Endodermal cell (in vitro differentiated cells): ENCODE measurements at places on chromosomes 11 and 22. TPM values are rescaled to one million over a fixed set of nuclear protein-coding genes. Genes with fewer than 3 reads are reported as not detected.
A peak's percentile ranks its signal among the peaks of the same experiment; 100 is the strongest.

The TPBGL gene
- 0.13 and 0.14 TPM in 2 replicates for total RNA-seq

The CRYBB3 gene
- total RNA-seq = 0.48 TPM in 1 of 3 replicates, not detected in the others

DNA sequence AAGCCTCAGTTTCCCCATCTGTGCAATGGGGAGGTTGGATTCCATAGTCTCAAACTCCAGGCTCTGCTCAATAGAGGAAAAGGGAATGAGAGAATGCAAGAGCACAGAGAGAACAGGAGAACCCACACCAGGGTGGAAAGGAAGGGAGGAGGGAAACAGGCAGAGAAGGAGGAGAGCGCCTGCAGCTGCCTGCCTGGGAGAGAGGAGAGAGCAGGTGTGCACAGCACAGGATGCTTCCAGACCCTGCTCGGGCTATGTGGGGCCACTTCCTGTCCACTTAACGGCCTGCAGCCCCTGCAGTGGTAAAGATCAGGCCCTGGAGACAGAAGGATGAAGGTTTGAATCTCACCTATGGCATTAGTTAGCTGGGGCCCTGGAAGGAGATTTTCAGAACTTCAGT, 12.3 kb downstream of the LRRC32 start:
- DNase-seq = peak; percentile 34

The FBLN1 gene
- total RNA-seq = 271 to 305 TPM (median 304 TPM) in 3 replicates

DNA sequence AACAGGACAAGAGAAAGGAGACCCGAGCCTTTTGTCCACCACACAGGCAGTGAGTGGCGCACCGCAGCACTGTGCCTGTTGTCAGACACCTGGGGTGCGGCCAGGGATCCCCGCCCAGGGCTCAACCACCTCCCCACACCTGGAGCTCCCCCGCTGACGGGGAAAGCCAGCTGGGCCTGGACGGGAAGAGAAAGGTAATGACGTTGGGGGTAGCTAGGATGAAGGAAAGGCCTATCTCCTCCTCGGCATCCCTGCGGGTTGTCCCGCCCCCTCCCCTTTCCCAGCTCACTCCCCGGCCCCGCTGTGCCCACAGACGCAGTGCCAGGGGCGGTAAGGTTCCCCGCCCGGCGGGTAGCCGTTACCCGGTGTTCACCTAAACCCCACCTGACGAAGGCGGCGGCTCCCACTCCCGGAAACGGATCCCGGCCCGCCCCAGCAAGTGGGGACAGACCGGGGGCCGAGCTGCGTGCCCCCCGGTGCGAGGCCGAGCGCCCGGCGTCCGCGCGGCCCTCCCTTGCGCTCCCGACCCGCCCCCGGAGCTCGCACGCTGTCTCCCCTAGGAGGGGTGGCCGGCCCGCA, 495 bp downstream of the HYOU1 start:
- DNase-seq = peak; percentile 84

- DNase-seq = no peak
Observed at GRCh38 chr11:116893906-116894305, 56.5 kb upstream of the APOA1 start.

The PDE2A gene
- 8.7 and 13.3 TPM in 2 replicates for total RNA-seq

- no peak for DNase-seq
Observed at GRCh38 chr11:117172724-117173421, 5.7 kb upstream of the SIDT2 start.

The OR4D5 gene
- total RNA-seq = not detected in 3 replicates

DNA sequence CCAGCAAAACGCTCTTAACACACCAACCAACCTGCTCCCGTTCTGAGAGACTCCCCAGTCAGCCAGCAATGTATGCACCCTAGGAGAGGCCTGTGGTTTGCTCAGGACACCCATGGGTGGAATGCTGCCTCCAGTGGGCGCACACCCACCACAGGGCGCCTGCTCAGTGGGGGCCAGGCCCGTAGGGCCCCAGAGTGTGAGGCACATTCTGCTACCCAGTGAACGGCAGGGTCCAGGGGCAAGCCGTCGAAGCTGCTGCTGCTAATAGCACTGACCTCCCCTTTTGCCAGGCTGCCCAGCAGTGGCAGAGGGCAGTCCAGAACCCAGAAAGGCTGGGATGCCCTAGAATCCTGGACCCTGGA, 12.8 kb downstream of the B3GAT1 start:
- no peak for DNase-seq

DNA sequence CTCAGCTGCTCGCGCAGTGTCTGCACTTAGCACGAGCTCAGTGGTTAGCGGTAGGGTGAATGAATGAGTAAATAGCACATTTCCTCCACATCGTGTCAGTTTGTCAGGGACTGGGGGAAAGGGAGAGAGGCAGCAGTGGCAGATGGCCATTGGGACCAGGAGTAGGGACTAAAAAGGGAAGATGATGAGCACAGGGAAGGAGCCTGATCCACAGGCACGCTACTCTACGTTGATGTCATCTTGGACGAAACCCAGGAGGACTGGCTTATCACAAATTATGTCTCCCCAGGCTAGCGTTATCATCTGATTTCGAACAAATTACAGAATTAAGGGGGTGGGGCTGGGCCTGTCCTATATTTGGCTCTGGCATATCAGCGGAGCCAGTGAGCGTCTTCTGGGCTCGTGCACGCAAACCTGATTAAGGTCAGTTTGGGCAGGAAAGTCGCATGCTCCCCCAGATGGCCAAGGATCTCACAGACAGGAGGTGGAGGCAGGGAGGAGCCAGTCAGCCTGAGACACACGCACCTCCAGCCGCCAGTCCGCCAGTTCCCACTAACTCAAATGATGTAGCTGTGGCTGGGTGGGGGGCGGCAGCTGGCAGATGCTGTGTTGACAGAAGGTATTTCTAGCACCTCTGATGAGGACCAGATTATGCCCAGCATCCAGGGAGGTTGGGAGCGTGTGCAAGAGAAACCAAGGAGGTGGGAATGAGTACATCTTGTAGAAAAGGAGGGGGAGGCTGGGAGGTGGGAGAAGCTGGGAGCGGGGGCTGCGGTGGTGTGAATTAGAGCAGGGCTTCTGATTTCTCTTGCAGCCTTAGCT, 97.4 kb upstream of the PRDM11 start:
- DNase-seq = no peak

DNA sequence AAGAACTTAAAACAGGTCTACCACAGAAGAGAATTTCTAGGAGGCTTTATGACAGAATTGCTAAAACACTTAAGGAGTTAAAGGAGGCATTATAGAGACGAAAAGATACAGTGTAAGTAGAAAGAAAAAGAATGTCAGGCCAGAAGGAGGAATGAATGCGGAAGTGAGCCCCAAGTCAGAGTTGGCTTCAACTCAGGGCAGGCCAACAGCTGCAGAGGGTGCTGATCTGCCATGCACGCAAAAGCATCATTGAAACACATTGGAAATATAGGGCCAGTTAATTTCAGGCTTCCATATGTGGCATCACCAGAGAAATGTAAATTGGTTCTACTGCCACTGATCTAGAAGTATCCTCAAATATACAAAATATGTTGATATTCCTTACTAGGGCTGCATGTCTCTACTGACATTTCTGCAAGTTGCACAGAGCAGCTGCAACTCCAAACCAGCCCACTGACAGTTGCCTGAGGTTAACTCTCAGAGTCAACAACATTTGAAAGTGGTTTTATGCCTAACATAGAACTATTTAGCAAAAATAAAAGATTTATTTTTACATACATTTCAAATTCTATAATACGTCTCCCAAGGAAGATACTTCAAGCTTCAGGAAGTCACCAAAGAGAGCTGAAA, 324.1 kb downstream of the C11orf87 start:
- DNase-seq = no peak

GRCh38 chr11:61829806-61830205, 1.7 kb downstream of the FADS2 start:
- no peak for DNase-seq

- DNase-seq = no peak
Observed at GRCh38 chr11:3001496-3001895, 9.4 kb upstream of the NAP1L4 start.

DNA sequence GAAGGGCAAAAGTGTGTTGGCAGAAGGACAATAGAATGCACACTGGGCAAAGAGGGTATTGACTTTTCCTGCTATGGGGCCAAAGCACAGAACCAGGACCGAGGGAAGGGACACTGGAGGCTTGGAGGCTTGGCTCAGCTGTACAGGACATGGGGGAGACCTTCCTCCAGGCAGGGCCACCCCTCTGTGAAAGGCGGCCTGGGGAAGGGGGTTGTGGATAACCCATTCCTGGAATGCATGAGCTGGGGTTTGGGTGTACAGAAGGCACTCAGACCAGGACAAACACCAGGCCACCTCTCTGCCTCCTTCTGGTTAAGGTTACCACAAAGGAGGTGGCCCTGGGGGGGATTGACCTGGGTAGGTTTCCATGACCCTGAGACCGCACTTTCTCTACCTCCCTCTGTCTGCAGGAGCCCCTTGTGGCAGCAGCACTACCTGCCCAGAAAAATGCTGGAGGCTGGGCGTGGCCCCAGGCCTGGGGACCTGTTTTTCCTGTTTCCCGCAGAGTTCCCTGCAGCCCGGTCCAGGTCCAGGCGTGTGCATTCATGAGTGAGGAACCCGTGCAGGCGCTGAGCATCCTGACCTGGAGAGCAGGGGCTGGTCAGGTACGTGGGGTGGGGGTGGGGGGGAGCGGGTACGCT, 9.6 kb downstream of the P2RY2 start:
- peak; percentile 93 for DNase-seq

DNA sequence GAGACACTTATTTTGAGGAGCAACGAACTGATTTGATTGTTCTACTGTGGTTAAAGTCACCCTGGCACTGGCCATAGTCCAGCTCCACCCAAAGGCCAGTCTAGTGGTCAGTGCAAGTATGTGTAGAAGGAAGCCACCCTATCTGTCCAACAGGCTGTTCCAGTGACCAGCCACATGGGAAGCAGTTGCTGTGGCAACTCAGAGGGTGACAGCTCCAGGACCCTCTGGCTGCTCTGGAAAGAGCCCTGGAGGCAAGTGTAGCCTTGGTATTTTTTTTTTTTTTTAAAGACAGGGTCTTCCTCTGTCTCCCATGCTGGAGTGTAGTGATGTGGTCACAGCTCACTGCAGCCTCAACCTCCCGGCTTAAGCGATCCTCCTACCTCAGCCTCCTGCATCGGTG, 27.8 kb downstream of the LMO1 start:
- no peak for DNase-seq

The RIMBP3C gene
- total RNA-seq = 0.53 and 0.56 TPM in 2 replicates

- DNase-seq = no peak
Observed at GRCh38 chr11:8948886-8949285, 6.1 kb upstream of the ASCL3 start.

The C22orf31 gene
- total RNA-seq = not detected in 3 replicates

GRCh38 chr11:108775324-108775723, 110.5 kb downstream of the DDX10 start:
- DNase-seq = no peak

The RPS6KA4 gene
- 14.1 and 14.5 TPM in 2 replicates for total RNA-seq

The CDC42EP2 gene
- total RNA-seq = 0.80 to 5.9 TPM (median 3.3 TPM) in 3 replicates

DNA sequence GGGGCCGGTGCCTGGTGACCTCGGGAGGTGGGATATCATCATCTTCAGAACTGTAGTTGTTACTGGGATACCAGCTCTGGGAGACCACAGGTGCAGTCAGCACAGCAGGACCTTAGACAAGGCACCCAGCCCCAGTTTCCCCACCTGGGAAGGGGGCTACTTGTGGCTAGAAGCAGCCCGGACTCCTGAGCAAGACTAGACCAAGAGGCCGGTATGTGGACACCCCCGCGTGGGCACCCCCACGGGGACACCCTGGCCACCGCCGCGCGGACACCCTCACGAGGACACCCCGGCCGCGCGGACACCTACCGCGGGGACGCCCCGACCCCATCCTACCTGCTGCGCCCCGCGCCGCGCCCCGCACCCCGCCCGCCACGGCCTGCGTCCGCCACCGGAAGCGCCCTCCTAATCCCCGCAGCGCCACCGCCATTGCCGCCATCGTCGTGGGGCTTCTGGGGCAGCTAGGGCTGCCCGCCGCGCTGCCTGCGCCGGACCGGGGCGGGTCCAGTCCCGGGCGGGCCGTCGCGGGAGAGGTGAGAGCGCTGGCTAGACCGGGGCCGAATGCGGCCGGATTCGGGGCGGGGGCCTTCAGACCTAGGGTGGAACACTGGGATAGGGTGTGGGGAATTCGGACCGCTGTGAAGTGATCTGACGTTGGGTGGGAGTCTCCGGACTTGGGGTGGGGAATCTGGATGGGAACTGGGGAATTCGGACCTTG, at the start of the genes COMT and TXNRD2:
Gene COMT (plus strand): TSS at position 408 of the 718 bp plus-strand sequence. CDS start 20,755 bp downstream, outside the sequence.
Gene TXNRD2 (minus strand): TSS at position 454 of the 718 bp plus-strand sequence. CDS start 15 bp downstream, at position 439.
- DNase-seq = no peak

The CDC45 gene
- total RNA-seq = 23.5 and 30.3 TPM in 2 replicates

The UBTFL1 gene
- not detected in 3 replicates for total RNA-seq

The KCNA4 gene
- 0.07 TPM in 1 of 3 replicates, not detected in the others for total RNA-seq

- no peak for DNase-seq
Observed at GRCh38 chr11:21933095-21933494, 259.8 kb upstream of the ANO5 start.

DNA sequence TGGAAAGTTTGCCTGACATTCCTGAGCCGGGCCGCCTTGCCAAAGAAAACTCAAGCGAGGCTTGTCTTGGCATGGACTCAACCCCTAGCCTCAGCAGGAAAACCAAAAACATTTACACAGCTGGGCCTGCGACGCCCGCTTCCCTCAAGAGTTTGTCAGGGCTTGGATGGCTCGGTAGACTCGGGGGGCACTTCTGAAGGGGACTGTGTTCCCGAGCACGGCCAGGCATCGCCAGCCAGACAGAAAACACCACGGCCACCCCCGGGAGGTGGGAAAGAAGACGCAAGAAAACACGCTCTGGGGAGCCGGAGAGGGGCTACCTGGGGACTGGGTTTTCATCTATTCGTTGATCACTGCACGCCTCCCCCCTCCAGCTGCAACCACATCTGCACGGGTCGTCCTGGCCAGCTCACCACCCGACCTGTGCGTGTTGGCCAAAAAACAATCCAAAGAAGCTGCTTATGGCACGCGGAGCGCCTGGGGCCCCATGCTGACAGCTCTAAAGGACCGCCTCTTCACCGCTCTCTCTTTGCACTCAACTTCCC, 380.7 kb downstream of the MN1 start:
- no peak for DNase-seq

GRCh38 chr11:62217191-62217748, 8.8 kb downstream of the SCGB2A1 start:
- no peak for DNase-seq

The NPAS4 gene
- total RNA-seq = not detected in 3 replicates

The SH3BP1 gene
- 31.4 and 37.7 TPM in 2 replicates for total RNA-seq

DNA sequence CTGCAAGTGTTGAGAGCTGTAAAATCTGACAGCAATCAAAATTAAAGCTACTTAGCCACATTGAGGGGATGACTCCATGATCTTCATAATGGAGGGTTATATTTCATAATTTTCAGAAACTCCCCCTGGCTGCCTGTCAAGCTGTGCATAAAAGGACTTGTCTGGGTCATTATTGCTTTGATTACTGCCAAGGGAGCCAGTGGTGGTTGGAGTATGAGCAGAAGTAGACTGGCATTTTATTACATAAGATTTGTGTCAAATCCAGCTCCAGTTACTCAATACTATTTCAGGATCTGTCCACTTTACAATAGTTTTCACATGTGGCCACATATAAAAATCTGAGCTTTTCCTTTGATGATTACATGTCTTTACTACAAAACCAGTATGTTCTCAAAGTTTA, 108.9 kb upstream of the SLC5A12 start:
- no peak for DNase-seq

GRCh38 chr11:99766811-99767210, 746.1 kb downstream of the CNTN5 start:
- DNase-seq = no peak

The MUC5AC gene
- not detected in 3 replicates for total RNA-seq

DNA sequence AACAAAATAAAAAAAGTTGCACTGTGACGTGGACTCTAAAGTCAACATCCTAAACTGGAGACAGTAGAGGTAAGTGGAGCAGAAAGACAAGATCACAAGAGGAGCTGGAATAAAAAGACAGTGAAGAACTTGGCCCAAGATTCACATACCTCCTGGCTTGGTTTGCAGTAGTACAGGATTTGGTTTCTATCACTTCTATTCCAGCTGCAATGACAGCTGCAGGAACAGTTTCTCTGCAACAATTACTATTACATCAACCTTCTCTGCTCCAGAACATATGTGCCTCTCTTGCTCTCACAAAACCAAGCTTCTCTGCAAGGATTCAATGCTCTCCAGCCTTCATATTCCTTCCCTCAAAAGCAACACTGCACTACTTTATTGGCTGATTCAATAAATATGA, 7.8 kb upstream of the KDM2A start:
- DNase-seq = no peak
